Naive thymus-derived CD4-positive, alpha-beta T cell (primary cell): ENCODE measurements at places on chromosomes 1 and 21.

GRCh38 chr21:24179110-24179509 is 1428.2 kb downstream of the MRPL39 start:
- DNase-seq, result no peak

DNA sequence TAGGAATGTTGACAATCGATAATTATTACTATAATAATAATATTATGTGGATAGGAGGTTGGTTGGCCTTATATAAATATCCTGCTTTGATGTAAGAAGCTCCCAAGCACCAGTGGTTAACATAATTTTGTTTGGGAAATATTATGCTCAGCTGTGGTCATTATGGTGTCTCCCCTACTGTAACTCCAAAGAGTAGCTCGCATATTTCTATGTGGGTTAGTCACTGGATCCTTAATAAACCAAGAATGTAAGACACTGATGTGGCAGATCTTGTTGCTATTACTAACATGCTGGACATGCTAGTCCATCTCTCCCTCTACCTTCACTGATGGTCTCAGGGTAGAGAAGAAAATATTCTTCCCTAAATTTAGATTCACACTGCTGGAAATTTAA is 79.2 kb upstream of the RALGPS2 start:
- no peak for DNase-seq

GRCh38 chr1:9475061-9475627 is 64.1 kb upstream of the SLC25A33 start:
- DNase-seq, result no peak

GRCh38 chr1:173255214-173255813 is 48.2 kb upstream of the TNFSF4 start:
- no peak for DNase-seq

GRCh38 chr1:175314300-175314699 is 121.7 kb upstream of the KIAA0040 start:
- no peak for DNase-seq

DNA sequence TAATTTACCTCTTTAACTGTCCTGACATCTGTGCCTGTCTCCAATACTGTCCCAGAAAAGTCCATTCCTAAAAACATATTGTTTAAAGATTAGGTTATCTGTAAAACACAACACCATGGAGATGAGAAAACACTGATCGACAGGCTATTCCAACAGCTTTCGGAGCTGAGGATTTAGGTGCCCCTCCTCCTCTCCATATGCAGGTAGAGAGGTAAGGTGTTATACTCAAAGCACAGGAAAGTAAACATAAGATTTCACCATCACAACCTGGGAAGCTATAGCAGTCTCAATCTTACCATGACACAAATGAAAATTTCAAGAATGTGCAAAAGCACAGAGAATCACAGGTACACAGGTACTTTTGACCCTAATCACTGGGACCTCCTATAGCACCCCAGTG is 60.9 kb upstream of the RASAL2 start:
- no peak for DNase-seq

GRCh38 chr1:106975944-106976343 is 80.5 kb upstream of the PRMT6 start:
- DNase-seq, result no peak

- DNase-seq, result no peak
Observed at GRCh38 chr1:163747261-163747660, 425.5 kb downstream of the NUF2 start.

GRCh38 chr1:159005161-159005560 is 4.5 kb upstream of the IFI16 start:
- no peak for DNase-seq

DNA sequence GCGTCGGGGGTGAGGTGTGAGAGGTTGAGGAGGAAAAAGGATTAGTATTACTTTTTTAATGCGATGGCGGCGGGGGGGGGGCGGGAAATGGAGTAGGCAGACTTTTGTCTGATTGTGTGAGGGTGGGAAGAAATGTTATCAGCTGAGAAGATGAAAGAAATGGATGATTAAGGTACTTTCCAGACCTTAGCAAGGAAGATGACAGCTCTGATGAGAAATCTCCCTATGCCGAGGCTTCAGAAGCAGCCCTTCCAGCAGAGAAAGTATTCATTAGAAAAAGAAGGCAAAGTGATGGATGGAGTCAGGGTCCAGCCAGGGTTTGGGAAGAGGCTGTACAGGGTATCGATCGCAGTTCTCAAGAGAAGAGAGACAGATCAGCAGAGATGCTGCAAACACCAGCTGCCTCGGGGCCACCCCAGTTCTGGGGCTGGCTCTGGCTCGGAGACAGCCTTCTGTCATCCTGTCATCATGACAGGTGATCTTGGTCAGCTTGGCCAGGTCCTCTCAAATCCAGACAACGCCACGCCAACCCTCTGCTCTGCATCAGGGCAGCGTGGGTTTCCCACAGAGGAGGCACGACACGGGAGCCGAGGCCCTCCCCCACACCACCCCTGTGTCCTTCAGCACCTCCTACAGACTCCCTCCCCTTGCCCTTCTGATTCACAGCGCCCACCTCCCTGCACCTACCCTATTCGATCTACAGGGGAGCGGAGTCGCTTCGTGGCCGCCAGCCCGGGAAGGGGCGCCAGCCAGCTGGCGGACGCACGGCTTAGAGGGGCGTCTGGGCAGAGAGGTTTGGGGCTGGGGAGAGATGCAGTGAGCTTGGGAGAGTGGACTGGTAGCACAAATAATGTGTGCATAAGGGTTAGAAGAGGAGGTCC is 674 bp upstream of the ATXN7L2 start:
- DNase-seq, result no peak

DNA sequence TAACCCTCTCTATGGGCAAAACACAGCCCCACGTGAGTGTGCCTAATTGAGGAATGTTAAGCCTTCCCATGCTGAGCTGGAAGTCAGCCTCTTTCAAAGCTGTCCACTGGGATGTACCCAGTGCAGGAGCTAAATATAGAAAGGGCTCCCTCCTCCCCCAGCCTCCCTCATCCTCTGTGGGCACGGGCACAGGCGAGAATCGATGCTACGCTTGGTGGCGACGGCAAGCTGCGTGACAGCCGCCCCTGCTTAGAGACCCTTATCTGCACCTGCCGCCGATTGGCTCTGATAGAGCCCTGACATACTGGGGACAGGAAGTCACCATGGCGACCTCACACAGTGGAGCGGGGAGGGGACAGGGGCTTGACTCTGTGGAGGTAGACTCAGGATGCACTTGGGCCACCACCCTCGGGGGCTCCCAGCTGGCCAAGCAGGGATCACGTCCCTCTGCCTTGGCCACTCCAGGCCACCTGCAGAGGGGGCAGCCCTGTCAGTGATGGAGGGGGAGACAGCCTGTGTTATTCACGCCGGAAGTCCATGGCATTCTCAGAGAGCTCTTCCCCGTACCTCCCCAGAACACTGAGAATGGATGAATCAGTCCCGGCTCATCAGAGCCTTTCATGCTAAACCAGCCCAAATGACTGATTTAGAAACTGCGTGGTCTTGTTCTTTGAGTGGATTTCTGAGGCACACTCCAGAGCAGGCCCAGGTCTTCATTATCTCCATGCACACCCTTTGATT is 84.8 kb downstream of the KCND3 start:
- DNase-seq, result no peak

DNA sequence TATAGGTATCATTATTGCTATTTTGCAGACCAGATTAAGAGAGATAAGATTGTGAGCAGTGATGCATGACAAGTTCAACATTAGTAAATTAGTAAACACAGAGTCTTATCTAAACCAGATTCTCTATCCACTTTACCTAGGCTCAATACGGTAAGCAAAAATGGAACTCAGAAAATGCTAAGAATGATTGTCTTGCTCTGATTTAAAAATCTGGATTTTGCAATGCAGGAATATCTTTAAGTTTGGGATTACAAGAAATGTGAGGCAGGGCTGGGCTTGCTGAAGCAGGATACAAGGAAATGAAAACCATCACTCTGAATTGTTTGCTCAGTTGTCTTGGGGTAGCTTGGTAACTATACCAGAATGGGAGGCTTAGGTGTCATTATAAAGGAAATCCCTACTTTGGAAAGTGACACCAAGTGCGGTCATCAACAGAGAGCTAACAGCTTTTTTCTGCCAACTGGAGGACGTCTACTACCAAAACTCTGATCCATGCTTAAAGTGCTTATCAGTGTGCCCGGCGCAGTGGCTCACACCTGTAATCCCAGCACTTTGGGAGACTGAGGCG is 332.7 kb upstream of the RUNX1 start:
- DNase-seq, result no peak

DNA sequence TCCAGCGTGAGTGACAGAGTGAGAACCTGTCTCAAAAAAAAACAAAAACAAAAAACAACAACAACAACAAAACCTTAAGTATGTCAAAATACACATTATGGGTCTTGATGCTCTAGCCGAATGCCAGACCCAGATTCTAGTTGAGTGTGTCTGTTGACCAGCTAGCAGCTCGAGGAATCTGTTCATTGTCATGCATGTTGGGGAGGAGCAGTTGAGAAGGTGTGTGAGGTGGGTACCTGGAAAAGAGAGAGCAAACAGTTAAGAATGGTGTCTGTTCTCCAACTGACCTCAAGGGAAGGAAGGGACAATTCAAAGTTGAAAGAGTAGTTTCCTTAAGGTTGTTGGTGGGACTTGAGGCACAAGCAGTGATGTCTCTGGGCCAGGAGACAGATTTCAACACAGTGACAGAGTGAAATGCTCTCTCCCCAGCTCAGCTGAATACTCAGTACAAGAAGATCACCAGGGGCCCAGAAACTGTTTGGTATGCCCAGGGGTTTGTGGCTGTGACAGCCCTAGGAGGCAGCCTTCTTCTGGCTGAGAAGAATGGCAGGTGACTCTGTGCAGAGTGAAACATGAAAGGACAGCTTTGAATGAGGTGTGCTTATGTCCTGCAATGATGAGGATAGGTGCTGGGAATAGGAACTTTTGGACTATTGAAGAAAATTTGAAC is 14.4 kb upstream of the POU2F1 start:
- no peak for DNase-seq

DNA sequence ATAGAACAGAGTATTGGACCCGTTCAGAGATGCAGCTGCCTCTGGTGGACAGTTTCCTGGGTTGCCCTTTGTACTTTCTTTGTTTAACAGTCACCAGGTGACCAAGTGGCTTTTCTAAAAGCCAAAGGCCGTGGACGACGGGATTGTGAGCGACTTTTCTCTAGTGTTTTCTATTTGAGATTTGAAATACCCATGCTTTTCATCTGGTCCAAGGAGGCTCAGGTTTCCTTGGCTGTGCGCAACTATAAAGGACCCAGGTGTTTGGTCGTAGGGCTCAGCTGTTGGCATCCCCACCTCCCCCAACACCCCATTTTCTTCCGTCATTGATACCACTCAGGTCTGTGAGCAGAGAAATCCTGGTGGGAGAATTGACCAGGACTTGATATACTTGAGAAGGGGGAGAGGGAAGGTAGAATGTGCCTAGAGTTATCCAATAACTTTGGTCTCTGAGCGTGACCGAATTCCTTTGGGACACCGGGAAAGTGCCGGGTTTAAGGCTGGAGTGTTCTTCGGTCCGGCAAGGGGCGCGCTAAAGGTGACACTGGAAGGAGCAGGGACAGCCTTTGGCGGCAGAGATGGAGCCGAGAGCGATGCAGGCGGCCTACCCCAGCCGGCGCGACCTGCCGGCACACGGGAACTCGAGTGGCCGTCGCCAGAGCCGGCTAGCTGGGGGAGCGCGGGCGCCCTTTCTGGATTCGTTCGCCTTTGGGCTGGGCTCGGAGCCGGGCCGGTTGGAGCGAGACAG is 83.4 kb upstream of the BMP8A start:
- DNase-seq, result no peak

DNA sequence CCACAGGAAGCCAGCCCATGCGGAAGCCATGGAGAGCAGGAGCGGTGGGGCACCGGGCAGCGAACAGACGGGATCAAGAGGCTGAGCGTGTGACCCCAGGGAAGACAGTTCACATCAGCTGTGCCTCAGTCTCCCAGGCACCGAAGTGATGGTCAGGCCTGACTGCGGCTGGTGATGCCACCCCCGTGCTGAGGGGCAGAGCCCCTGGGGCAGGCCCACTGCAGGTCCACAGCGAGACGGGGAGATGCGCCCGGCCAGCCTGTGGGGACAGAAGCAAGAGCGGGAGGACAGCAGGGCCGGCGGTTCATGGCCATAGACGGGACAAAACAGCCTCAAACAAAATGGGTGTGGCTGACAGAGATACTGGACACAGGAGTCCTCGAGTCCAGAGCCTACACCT is 93.8 kb downstream of the RIPK4 start:
- no peak for DNase-seq

GRCh38 chr1:245108909-245109308 is 45.9 kb upstream of the KIF26B start:
- DNase-seq, result no peak

DNA sequence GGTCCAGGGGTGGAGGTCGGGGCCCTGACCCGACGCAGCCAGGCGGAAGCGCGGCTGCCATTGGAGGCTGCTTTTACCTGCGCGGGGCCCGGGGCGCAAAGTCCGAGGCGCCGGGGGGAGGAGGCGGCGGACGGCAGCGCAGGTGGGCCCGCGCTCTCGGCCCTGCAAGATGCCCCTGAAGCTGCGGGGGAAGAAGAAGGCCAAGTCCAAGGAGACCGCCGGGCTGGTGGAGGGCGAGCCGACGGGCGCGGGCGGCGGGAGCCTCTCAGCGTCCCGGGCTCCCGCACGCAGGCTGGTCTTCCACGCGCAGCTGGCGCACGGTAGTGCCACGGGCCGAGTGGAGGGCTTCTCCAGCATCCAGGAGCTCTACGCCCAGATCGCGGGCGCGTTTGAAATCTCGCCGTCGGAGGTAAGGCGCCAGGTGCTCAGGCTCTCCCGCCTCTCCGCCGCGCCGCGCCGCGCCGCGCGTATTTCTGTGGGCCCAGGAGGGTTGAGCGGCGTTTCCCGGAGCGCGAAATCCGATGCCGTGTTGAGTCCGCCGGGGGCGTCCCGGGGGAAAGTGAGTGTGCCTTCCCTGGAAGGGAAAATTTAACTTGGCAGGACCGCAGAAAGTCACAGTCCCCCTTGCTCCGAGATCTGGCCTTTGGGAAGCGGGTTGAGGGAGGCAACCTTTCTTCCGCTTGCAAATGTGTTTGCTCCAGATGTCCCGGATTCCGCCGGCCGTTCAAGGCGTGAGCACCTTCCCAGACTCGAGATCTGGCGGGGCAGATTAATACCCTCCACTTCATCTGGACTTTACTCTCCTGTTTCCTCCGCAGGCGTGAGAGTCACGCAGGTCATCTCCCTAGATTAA is at the start of gene GIPC2:
Gene GIPC2 (plus strand): TSS at position 41 of the 853 bp plus-strand sequence. CDS start 129 bp downstream, at position 170.
- DNase-seq, result peak; percentile 34

GRCh38 chr1:21818656-21819055 is 6.6 kb downstream of the LDLRAD2 start:
- no peak for DNase-seq

GRCh38 chr1:43481491-43481890 is 27.8 kb upstream of the HYI start:
- DNase-seq, result no peak

- DNase-seq, result no peak
Observed at GRCh38 chr1:100423832-100424337, 71.6 kb downstream of the CDC14A start.

- DNase-seq, result no peak
Observed at GRCh38 chr1:208929575-208929974, 653.9 kb upstream of the CAMK1G start.

- DNase-seq, result no peak
Observed at GRCh38 chr21:25567472-25567871, 39.8 kb downstream of the MRPL39 start.
